ENCODE measurements at places on chromosomes 1 and 21.
A peak's percentile ranks its signal among the peaks of the same experiment; 100 is the strongest.

GRCh38 chr1:187336441-187337168 is 507.9 kb downstream of the PLA2G4A start:
- no peak for DNase-seq

GRCh38 chr1:155003766-155004351 is 1.3 kb downstream of the ZBTB7B start:
- peak; percentile 58 for DNase-seq

GRCh38 chr1:165843304-165843703 is 15.9 kb downstream of the UCK2 start:
- DNase-seq: no peak

DNA sequence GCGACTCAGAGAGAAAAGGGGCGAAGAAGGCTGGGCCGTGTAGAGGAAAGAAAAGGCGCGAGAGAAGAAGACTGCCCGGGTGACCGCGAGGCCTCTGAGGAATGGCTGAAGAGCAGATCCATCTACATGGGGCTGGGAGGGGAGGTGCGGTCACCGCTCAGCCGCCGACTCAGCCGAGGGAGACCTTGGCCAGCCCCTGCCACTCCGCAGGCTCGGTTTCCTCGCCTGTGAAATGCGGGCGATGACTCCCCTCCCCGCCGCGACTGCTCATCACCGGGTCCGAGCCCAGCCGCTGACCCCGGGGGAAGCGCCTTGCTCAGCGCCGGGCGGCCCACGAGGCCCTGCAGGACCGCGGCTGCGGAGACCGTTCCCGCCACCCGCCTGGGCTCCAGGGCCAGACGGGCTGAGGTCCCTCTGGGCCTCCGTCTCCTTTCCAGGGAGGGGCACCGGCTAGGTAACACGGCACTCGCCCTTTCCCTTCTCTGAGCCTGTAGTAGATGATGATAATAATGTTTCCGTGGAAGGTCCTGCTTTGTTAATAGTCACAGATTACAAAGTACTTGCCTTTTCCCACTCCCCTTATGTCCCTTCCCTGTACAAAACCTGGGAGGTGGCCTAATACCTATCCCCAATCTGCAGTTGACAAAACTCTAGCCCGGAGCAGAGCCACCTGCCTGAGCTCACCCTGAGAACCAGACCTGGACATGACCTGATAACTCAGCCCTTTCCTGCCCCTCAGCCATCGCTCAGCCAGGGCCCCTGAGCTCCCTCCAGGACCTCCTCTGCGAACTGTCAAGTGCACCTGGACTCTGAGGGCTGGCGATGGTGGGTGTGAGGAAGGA is 1.6 kb upstream of the BSND start:
- DNase-seq: no peak

DNA sequence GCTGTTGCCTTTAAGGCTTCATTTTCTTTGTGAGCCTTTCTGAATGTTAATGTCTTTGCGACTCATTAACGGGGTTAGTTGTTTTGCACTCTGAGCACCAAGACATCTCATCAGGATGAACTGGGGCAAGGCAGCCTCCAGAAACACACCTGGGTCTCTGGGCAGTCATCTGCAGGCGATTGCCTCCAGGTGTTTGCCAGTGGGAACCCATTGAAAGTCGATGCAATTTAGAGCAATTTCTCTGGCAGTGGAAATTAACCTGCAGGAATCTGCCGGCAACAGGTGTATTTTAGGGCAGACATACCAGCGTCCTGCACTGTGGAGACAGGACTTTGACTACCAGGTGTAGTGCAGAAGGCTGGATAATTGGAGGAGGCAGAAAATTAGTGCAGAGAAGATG is 661.0 kb upstream of the PTBP2 start:
- DNase-seq: no peak

DNA sequence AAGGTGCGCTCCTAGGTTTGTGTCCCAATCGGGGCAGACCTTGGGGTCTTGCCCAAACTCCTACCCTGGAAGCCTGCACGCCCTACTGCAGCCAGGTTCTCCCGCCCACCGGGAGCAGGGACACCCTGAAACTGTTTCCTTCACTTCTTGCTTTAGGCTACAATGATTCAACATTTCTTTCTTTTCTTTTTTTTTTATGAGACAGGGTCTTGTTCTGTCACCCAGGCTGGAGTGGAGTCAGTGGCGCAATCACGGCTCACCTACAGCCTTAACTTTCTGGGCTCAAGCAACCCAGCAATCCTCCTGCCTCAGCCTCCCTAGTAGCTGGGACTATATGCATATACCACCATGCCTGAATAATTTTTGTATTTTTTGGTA is 75.8 kb downstream of the ITPKB start:
- no peak for DNase-seq

DNA sequence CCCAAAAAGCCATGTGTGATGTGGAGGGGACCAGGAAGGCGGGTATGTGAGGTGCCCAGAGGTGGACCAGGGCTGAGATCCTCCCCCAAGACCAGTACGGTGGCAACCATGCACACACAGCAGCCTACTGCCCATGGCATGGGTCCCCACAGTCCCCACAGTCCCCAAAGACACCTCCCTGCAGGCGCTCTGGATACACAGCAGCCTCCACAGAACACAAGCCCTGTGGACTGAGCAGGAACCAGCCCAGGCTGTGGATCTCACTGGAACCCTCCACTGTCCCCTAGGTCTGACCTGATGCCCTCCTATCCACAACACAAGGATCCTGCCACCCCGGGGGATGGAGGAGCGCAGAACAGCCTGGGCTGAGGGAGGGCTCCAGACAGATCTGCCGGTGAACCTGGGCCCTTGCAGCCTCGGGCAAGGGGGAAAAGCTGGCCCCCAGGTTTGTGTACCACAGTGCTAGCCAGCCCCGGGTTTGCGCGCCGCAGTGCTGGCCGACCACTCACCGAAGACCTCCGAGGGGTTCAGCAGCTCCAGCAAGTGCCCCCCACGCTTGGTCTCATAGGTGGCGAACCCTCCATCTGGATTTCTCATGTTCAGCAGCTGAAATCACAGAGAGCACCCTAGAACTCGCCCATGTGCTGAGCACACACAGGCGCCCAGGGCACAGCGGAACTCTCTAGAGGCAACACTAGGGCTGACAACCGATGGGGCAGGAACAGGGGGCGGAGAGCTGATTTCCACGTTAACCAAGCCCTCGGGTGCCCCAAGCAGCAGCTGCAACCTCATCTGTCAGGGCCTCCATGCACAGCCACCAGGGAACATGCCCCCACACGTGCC is 22.1 kb upstream of the SPATC1L start:
- no peak for DNase-seq

GRCh38 chr1:162329826-162330225 is 46.8 kb downstream of the SPATA46 start:
- no peak for DNase-seq

DNA sequence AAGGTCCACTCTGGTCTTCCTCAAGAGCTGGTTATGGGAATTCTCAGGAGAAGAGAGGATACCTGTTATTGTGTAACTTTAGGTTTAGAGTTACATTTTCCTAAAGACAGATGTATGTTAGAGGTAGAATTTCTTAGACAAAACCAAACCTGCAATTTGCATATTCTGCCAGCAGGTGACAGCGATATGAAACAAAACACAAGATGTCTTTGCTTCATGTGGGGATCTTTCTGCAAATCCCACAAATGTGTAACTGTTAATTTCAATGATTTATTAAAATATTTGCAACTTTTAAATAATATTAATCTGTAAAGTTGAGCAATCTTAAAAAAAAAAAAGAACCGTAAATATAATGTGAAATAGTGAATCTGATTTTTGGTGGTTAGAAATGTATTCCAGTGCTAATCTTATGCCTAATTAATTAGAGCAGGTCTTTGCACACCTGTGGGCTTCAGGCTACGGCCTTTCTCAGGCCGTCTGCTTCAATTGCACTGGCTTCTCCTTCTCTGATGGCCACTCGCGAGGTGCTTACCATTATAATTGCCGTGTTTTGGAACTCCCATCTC is 33.4 kb downstream of the FAM78B start:
- no peak for DNase-seq

DNA sequence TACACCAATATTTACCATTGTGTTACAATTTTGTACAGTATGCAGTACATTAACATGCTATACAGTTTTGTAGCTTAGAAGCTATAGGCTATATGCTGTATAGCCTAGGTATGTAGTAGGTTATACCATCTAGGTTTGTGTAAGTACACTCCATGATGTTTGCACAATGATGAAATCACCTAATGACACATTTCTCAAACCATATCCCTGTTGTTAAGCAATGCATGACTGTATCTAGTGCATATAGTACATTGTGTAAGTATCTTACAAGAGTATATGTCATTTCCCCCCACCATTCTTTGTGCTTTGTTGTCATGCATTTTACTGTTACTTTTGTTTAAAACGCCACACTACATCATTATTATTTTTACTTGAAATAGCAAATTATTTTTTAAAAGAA is 65.7 kb upstream of the RNF11 start:
- no peak for DNase-seq

GRCh38 chr1:35288761-35289160 is 20.3 kb downstream of the ZMYM4 start:
- DNase-seq: no peak
